ENCODE measurements at places on chromosomes 12 and 14.
A peak's percentile ranks its signal among the peaks of the same experiment; 100 is the strongest.

- DNase-seq, result no peak
Observed at GRCh38 chr12:69501154-69501895, 31.1 kb downstream of the FRS2 start.

DNA sequence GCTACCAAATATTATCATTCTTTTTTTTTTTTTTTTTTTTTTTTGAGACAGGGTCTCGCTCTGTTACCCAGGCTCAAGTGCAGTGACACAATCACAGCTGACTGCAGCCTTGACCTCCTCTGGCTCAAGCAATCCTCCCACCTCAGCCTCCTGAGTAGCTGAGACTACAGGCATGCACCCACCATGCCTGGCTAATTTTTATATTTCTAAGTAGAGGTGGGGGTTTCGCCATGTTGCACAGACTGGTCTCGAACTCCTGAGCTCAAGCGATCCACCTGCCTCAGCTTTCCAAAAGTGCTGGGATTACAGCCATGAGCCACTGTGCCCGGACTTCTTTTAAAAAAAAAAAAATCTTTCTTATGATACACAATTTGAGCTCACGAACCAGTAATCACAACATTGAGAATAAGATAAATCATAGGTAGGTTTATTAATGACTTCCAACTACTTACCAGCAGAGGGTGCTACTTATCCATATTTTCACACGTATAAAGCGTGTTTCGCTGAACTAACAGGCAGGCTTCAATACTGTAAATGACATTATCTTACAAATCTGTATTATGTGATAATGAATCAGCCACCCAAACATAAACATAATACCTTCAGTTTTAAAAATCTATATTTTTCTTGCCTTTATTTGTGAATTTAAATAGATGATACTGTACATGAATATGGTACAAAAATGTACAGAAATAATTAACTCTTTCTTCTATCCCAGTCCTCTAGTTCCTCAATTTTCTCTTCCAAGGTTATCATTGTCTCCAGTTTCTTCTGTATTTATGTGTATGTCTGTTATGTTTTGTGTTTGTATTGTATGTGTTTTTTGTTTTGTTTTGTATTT, 42.5 kb upstream of the BCAT1 start:
- no peak for DNase-seq

- peak; percentile 71 for DNase-seq
Observed at GRCh38 chr12:11836282-11837151, 187.0 kb downstream of the ETV6 start.

- DNase-seq, result no peak
Observed at GRCh38 chr14:97164021-97164420, 366.8 kb downstream of the VRK1 start.

GRCh38 chr14:23158779-23159178, 24.7 kb downstream of the SLC7A8 start:
- no peak for DNase-seq

DNA sequence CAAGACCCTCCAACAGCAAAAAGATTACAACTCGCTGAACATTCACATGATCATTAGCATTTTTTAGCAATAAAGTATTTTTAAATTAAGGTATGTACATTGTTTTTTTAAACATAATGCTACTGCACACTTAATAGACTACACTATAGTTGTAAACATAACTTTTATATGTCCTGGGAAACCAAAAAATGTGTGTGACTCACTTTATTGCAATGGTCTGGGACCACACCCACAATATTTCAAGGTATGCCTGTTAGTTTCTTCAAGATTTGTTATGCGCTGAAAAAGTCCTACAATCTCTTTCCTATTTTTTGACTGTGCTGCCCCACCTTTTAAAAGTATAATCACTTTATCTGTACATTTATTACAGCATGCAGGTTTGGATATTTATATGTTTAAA, 30.4 kb upstream of the PCNX4 start:
- no peak for DNase-seq

- no peak for DNase-seq
Observed at GRCh38 chr14:23569443-23570151, 2.0 kb upstream of the AP1G2 start.

DNA sequence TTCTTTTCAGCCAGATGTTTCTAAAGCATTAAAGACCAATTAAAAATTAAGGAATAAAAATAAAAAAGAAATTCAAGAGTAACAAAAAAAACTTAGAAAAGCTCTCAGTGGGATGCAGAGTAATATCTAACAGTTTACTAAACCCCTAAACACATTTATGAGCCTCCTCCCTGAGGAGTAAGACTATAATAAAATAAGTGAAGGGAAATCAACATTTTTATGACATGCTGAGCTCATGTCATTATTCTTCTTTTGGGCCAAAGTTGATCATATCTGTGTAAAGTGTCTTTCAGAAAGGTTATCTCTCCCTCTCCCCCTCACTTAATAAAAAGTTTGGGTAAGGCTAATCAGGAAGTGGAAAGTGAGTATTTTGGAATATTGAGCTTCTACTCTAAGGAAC, 122.1 kb downstream of the MYRFL start:
- no peak for DNase-seq

DNA sequence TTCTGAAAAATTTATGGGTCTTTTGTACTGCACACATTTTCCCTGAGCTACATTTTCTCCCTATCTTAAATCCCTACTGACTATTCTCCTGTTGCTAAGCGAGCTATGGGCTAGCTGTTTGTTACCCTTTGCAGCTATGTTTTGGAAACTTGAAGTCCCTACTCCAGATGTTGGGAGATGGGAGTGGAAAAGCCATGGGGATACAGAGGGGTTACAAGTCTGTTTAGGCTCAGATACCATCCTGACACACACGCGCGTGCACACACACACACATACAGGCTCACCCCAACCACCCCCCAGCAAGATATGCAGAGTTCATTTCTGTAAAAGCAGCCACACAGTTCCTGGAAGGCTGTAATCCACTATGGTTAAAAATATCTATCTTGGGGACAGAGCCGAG, 15.8 kb downstream of the ATP5MC2 start:
- no peak for DNase-seq

DNA sequence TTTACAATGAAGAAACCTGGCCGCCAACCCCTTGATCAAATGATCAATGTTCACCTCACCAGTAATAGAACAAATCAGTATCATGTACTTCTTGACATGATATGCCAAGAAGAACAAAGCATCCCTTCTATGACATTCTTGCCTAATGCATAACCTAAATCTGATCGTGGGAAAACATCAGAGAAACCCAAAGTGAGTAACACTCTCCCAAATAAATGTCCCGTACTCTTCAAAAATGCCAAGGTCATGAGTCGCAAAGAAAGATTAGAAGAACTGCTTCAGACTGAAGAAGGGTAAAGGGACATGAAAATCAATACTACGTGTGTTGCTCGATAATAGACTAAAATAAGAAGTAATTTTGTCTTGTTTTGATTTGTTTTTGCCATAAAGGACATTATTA, 11.4 kb upstream of the SLC25A3 start:
- DNase-seq, result no peak

GRCh38 chr12:68001486-68002466, 12.5 kb downstream of the IFNG-AS1 start:
- no peak for DNase-seq

DNA sequence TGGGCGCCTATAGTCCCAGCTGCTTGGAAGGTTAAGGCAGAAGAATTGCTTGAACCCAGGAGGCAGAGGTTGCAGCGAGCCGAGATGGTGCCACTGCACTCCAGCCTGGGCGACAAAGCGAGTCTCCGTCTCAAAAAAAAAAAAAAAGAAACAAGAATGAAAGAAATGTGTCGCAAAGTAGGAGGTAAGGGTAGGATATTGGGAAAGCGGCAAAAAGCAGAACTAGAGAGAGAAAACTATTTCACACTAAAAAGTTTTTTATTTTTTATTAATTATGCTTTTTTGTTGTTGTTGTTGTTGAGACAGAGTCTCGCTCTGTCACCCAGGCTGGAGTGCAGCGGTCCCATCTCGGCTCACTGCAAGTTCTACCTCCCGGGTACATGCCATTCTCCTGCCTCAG, 17.7 kb downstream of the SBNO1 start:
- no peak for DNase-seq

DNA sequence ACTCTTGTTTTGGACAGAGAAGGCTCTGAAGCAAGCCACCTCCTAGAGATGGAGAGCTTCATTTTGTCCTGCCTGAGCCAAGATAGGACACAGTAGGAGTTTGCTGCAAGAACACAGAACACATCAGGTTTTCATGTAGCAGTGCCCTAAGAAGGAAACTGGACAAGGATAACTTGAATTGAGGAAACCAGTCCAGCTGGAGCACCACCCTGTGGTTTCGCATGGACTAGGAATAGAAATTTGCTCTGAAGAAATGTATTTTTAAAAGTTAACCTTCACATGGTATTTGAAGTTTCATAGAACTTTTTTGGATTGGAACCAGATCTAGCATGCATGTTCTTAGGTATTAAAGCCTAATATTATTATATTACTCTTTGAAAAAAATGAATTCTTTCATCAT, 68.8 kb downstream of the RERG start:
- no peak for DNase-seq

DNA sequence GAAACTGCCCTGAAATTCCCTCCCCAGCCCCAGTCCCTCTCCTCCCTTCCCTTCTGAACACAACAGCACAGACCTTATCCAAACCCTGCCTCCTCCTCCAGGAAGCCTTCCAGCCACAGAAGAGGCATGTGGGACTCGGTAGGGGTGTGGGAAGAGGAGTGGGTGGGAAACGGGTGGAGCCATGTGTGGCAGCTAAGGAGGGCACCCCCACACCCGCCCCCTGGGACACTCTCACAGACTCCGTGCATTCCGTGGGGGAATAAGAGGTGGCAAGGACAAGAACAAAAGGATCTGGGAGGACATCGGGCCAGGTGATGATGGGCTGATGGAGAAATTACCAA, 24.4 kb downstream of the SLC6A12 start:
- DNase-seq, result no peak

GRCh38 chr12:1781772-1782171, 38.6 kb upstream of the LRTM2 start:
- DNase-seq, result no peak

- no peak for DNase-seq
Observed at GRCh38 chr12:57628280-57629191, 4.5 kb downstream of the B4GALNT1 start.

- DNase-seq, result peak; percentile 37
Observed at GRCh38 chr12:116687888-116688287, 50.0 kb downstream of the SPRING1 start.

DNA sequence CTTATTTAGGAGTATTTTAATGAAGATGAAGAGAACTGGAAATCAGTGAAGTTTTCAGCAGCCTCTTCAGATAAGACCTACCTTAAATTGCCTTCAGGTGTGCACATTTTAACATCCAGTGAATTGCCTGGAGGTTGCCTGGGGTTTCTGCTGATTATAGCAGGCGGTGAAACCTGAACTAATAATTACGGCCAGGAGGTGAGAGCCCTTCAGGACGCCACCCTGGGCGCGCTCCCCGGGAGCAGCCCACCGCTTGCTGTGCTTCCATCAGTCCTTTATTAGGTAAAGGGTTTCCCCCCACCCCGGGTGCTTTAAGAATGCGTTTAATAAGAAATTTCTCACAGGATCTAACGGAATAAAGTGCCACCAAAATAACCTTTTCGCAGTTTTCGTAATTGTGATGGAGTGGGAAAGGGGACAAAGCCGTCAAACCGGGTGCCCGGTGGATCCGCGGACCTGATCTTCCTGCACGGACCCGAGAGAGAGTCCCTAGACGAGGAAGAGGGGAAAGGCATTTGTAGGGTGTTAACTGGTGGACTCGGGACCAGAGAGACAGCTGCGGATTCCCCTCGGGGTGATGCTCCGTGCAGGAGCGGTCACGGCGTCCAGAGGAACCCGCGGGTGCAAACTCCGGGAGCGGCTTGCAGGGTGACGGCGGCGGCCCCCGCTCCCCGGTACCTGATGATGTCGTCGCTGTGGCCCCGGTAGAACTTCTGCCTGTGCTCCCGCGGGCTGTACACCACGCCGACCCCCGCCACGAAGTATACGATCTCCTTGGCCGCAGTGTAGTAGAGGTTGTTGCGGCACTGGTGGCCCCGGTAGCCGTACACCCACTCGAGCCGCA, 902 bp downstream of the EML5 start:
- DNase-seq, result peak; percentile 9
